Stimulated activated CD4-positive, alpha-beta T cell treated with anti-CD3 and anti-CD28 coated beads, Interleukin-2, amount 100 ng/mL, for 48 hours (primary cell): ENCODE measurements at places on chromosomes 6 and 20.
A peak's percentile ranks its signal among the peaks of the same experiment; 100 is the strongest.

DNA sequence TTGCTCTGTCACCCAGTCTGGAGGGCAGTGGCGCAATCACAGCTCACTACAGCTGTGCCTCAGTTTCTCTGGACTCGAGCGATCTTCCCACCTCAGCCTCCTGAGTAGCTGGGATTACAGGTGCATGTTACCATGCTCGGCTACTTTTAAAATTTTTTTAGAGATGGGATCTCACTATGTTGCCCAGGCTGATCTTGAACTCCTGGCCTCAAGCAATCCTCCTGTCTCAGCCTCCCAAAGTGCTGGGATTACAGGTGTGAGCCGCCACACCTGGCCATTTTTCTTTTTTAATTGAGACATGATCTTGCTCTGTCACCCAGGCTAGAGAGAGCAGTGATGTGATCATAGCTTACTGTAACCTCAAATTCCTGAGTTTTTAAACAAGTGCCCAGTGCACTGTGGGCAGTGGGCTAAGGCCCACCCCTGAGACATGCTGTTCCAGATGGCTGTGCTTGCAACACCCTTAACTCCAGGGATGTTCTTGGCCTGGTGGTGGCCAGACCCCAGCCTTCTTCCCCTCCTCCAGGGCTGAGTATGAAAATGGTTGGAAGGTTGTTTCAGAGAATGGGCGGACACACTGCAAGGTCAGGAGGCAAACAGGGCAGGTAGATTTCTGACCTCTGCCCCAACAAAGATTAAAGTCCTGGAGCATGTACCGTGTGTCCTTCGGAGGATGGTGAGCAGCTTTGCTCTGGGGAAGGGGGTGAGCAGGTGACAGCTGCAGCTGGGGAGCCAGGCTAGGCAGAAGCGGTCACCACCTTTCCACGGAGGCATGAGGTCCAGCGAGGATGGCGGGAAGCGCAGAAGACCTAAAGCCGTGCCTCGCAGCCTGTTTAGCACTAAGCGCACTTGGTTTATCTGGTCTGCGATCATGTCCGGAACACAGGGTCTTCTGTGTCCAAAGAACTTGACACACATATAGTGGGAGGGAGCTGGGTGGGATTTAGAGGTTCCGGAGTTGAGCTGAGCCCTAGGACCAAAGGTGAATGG is 1.4 kb upstream of the FAM83C start:
- no peak for DNase-seq

GRCh38 chr20:25470045-25470444 is 62.6 kb downstream of the GINS1 start:
- peak; percentile 27 for DNase-seq

- no peak for DNase-seq
These were observed 297.3 kb downstream of the PHACTR1 start for GRCh38 chr6:13013681-13014503.

DNA sequence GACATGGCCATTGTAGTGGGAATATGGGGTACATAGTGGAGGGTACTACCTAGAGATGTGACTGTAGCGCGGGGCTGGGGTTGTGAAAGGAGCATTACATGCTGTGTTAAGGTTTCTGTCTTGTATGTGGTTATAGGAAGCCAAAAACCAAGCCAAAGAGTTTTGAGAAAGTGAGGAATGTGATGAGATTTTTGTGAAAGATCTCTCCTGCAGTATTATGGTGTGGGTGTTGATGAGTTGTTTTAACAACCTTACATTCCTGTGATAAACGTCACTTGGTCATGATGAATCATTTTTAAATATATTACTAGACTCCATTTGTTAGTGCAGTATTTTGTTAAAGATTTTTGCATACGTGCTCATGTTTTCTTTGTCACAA is 48.9 kb downstream of the ZFAND3 start:
- no peak for DNase-seq

DNA sequence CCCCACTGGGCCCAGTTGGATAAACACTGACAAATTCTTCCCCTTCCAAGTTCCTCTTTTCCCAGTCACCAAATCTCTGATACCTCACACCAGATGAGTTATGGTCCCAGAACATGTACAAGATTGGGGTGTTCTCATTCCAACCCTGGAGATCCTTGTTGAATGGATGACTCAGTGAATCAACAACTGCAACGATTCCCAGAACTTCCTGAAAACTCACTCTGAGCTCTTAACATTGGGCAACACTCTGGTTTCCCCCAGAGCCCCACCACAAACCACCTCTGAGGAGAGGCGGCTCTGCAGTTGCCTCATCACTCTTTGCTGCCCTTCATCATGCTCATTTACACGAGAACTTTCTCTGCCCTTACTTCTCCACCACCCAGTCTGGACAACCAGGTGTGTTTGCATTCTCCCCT is 115.2 kb downstream of the MRPL14 start:
- no peak for DNase-seq

DNA sequence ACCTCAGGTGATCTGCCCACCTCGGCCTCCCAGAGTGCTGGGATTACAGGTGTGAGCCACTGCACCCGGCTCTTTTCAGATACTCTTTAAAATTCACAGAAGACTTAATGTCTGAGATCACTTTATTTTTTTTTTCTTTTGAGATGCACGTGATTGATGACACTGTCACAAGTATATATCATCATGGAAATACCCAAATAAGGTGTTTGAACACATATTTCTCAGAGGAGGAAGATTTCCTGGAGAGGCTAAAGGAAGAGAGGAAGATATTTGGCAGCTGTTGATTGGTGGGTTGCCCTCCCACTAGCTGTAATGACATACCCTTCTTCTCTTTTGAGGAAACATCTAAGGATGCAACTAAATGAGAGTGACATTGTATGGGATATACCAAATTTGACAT is 225.9 kb upstream of the CITED2 start:
- DNase-seq, result no peak

DNA sequence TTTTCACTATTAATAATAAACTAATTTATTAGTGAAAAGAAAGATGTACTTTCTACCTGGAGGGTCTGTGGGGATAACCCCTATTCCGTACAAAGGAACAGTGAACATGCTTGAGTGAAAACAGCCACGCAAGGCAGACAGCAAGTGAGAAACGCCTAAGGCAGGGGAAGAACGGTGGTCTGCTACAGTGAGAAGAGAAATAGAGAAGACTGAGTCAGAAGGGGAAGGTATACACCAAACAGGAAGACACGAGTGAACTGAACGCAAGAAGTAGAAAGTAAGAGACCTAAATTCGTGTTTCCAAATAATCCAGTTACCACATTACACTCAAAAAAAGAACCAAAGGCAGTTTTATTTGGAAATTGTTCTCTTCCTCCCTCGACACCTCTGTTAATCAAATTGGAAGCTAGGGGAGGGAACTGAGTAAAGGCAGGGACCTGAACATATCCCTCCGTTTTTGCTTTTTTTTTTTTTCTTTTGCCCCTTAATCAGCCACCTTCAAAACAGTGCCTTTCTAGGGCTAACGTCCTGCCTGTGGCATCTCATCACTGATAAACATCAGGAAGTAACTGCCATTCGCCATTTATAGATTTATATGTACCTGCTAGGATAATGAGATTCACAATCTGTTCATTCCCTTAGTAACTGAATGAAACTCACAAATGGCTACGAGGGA is 48.9 kb downstream of the ATXN1 start:
- DNase-seq, result no peak

DNA sequence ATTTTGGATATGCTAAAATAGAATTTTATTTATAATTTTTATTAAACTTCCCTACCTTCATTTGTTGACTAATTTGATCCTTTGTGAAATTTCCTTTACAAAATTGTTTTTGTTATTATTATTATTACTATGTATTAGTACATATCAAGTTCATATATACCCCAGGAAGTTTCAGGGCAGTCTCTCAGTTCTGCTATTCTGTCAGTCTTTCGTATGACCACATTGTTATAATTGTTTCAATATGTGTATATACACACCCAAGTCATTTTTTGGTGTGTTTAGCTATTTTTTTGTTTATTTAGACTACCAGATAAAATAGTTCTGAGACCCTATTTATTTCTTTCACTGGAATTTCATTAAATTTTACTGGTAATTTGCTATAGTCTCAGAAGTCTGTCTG is 72.1 kb downstream of the NKAIN2 start:
- DNase-seq, result no peak

GRCh38 chr6:33983109-33983716 is 162.7 kb downstream of the GRM4 start:
- DNase-seq, result no peak

DNA sequence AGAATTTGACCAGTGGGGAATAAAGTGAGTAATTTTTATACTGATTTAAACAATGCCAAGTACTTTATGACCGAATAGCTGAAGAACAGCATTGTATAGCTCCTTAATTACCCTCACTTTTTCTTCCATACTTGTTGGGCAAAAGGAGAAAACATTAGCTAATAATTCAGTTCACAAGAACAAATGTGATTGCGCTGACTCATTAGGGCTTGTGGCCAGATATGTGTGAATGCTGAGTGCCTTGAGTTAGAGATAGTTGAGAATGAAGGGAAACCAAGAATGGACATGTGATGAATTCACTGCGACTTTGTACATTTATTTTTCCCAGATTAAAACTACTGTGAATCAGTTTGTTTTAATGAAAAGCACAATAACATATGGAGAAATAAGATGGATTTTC is 669.4 kb downstream of the TFAP2A start:
- no peak for DNase-seq

- DNase-seq, result peak; percentile 56
These were observed 12.9 kb upstream of the ZNF343 start for GRCh38 chr20:2521369-2522305.

DNA sequence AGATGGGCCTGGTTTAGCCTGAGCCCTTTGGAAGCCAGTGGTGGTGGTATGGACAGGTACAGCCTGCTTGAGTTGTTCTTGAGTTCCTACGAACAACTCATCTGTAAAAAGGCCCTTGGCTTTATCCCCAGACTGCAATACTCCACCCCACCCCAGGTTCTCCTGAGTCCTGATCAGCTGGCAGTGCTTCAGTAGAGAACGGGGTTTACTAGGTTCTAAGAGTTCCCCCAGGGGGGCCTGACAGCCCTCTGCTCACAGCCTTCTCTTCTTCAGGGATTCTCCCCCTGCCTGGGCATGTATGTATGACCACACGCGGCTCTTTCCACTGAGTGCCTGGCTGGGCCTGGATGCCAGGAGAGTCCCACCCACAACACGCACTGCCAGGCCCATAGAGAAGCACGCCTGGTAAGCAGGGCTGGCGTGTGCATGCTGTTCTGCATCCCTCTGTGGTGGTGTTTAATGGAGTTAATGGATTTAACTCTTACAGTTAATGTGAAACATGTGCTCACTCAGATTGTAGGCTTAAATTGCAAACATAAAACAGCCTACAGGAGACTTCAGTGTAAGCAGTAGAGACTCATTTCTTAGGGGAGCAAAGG is 44.3 kb upstream of the SLC4A11 start:
- DNase-seq, result no peak

GRCh38 chr6:107977283-107977682 is 19.3 kb upstream of the SEC63 start:
- no peak for DNase-seq
